ENCODE measurements at places on chromosomes 7 and 10. TPM values are rescaled to one million over a fixed set of nuclear protein-coding genes. Genes with fewer than 3 reads are reported as not detected.
A peak's percentile ranks its signal among the peaks of the same experiment; 100 is the strongest.

The FOXI2 gene
- not detected for total RNA-seq

DNA sequence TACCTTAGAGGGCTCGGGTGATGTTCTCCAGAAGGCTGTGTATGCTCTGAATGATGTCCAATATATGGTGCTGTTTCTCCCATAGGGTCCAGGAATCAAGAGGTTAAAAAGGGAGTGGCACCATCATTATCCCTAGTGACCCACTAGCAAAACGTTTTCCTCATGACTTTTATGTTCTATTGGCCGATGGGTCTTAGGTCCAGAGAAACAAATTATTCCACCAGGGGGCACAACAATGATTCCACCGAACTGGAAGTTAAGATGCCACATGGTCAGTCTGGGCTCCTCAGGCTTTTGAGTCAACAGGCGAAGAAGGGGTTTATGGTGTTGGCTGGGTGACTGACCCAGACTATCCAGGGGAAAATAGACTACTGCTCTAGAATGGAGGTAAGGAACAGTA lies 256.1 kb downstream of the COBL start:
- H3K36me3 ChIP-seq = no peaks in the 10 kb centered on the region
- H3K27ac ChIP-seq = no peak overlapping the region
- H3K27me3 ChIP-seq = no peaks in the 10 kb centered on the region
- H3K4me3 ChIP-seq = no peak overlapping the region

GRCh38 chr10:46306516-46307184 lies 19.9 kb downstream of the ANTXRL start:
- H3K4me3 ChIP-seq = no peak overlapping the region
- no peaks in the 10 kb centered on the region for H3K27me3 ChIP-seq
- no peaks in the 10 kb centered on the region for H3K36me3 ChIP-seq
- no peaks in the 10 kb centered on the region for H3K4me1 ChIP-seq
- H3K27ac ChIP-seq = no peak overlapping the region

GRCh38 chr7:35255443-35256255 lies 1.7 kb upstream of the TBX20 start:
- H3K4me1 ChIP-seq = no peaks in the 10 kb centered on the region
- peaks cover 8% of the 10 kb centered on the region for H3K27me3 ChIP-seq
- no peak overlapping the region for H3K27ac ChIP-seq
- H3K4me3 ChIP-seq = no peak overlapping the region

DNA sequence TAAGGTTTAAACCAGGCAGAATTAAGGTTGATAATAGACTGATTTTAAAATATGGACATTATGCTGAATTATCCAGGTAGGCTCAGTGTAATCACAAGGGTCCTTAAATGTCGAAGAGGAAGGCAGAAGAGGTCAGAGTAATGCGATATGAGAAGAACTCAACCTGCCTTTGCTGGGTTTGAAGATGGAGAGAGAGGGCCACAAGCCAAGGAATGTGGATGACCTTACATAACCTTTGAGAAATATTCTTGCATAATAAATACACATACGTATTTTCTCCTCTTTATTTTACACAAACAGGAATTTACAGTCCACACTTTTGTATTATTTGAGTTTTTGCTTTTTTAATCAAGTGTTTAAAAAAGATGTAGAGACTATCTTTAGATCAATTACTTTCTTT lies 88.5 kb downstream of the ST7 start:
- H3K4me3 ChIP-seq = no peak overlapping the region
- H3K27ac ChIP-seq = no peak overlapping the region
- no peak for DNase-seq
- no peaks in the 10 kb centered on the region for H3K27me3 ChIP-seq
- H3K36me3 ChIP-seq = no peaks in the 10 kb centered on the region

DNA sequence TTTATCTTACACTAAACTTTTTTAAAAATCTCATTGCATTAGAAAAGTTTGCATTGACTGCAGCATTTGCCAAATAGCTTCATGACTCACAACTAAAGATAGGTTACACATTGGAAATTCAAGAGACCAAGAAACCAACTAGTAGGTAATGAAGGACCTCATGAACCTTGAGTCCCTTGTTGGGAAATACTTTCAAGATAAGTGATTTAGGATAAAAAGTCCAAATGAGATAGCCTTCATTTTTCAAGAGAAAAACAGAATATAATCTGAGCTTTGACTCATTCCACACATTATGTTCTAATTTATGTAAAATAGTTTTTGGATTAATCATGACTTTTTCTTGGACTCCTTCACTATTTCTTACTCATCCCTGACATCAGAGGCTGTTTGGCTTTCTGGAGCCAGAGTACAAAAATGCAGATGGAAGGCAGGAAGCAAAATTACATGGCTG lies 13.1 kb upstream of the LIPF start:
- no peak overlapping the region for H3K27ac ChIP-seq
- no peaks in the 10 kb centered on the region for H3K27me3 ChIP-seq
- DNase-seq = no peak
- no peak overlapping the region for H3K4me3 ChIP-seq
- H3K4me1 ChIP-seq = no peaks in the 10 kb centered on the region

DNA sequence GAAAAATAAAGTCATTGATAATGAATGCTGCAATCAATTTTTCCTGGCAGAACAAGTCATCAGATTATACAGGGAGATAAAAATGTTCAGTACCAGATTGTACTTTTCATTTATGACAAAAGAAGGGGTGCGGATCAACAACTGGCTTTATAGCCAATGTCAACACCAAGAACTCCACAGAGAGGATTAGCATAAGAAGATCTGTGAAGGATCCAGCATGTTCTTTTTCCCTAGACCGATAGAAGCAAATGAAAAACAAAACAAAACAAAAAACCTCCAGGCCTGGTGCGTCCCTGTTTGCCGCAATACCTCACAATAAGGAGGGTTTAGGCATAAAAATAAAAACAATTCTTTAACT lies 34.7 kb upstream of the PRKAR2B start:
- no peaks in the 10 kb centered on the region for H3K27me3 ChIP-seq
- no peaks in the 10 kb centered on the region for H3K4me1 ChIP-seq
- no peak for DNase-seq
- H3K4me3 ChIP-seq = no peak overlapping the region

DNA sequence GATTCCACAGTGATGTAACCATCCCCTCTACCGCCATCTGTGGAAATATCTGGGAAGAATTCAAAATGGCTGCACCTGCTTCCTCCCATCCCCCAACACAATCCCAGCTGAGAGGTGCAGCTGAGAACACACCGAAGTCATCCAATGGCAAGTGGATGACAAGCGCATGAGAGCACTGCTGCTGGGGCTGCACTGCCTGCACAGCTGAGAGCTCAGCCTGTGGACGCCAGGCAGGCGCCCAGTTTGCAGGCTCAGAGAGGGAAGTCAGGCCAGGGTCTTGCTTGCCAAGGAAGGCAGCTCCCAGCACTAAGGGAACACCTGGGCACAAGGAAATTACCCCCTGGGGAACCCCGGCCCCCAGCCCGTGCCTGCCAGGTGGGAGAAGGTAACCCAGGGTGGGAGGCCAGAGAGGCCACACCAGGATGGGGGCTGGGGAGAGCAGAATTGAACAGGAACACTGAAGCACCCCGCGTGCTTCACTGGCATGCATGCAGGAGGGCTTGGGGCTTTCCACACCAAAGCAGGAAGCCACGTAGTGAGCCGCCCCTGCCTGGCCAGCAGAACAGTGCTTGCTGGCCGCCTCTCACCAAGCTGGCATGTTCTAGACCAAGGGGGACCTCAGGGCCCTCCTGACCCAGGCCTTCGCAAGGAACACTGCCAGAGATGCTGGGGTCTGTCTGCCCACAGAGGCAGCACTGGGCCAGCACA lies 46.2 kb downstream of the FAM53B start:
- H3K27me3 ChIP-seq = no peaks in the 10 kb centered on the region
- peaks cover 3% of the 10 kb centered on the region for H3K36me3 ChIP-seq
- no peak for DNase-seq

GRCh38 chr10:119651514-119652360 lies 557 bp downstream of the BAG3 start:
- peak overlapping the region; percentile 99 for H3K4me3 ChIP-seq
- no peaks in the 10 kb centered on the region for H3K27me3 ChIP-seq
- peaks cover 11% of the 10 kb centered on the region for H3K36me3 ChIP-seq

All from ascending aorta (tissue), 2 donors.